Mesothelial cell of epicardium (in vitro differentiated cells): ENCODE measurements at places on chromosomes 7 and 10. TPM values are rescaled to one million over a fixed set of nuclear protein-coding genes. Genes with fewer than 3 reads are reported as not detected.

The IL2RA gene
- total RNA-seq, result not detected in 3 replicates

The CYCS gene
- 46.8 to 51.6 TPM (median 48.2 TPM) in 3 replicates for total RNA-seq

The CUZD1 gene
- total RNA-seq, result not detected in 3 replicates

The AS3MT gene
- 8.7 to 12.8 TPM (median 8.7 TPM) in 3 replicates for total RNA-seq

The HABP2 gene
- 0.13 TPM in 1 of 3 replicates, not detected in the others for total RNA-seq

The BBIP1 gene
- total RNA-seq, result 16.3 to 18.6 TPM (median 16.5 TPM) in 3 replicates

GRCh38 chr7:99473315-99473596, 566 bp downstream of the ZNF789 start:
- peak overlapping the region; percentile 91 for H3K4me3 ChIP-seq
- peak overlapping the region; percentile 95 for H3K27ac ChIP-seq
- peaks cover 9% of the 10 kb centered on the region for H3K4me1 ChIP-seq
- peaks cover 17% of the 10 kb centered on the region for H3K27me3 ChIP-seq
- no peak for DNase-seq
- H3K36me3 ChIP-seq, result peaks cover 9% of the 10 kb centered on the region

DNA sequence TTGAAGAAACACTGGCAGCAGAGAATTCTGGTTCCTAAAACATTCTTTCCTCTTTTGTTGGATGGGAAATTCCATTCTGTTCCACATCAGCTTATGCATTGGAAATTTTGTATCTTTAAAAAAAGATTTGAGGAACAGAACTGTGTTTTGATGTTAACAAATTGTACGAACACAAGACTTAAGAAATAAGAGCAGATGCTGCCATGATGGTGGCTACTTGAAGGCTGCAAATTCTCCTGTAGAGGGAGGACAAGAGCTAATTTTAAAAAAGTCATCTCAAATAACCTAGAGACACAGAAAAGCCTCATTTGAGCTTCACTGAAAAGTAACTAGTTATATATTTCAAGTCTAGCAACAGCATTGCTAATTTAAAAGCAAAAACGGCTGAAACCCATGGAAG, 29.8 kb downstream of the NDUFB2 start:
- no peaks in the 10 kb centered on the region for H3K4me1 ChIP-seq
- H3K36me3 ChIP-seq, result peaks cover 7% of the 10 kb centered on the region
- H3K27ac ChIP-seq, result no peak overlapping the region
- H3K27me3 ChIP-seq, result no peaks in the 10 kb centered on the region
- DNase-seq, result no peak

DNA sequence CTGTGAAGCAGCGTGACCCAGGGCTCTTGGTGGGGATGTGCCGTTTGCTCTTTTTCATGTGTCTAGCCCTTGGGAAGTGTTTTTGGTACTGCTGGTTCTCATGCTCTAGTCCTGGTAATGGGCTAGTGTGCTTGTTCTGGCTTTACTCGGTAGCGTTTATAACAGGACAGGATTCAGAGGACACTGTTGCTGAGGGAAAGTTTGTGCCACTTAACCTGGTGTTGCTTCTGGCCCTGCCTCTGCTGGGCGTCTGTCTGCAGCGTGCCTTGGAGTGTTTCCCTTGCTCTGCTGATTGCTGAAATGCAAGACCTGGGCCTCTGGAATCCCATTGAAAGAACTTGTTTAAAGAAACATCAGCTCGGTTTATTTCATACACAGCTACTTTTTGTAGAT, 35.0 kb downstream of the INPP5A start:
- no peak overlapping the region for H3K27ac ChIP-seq
- no peaks in the 10 kb centered on the region for H3K27me3 ChIP-seq
- DNase-seq, result no peak
- no peaks in the 10 kb centered on the region for H3K36me3 ChIP-seq
- no peak overlapping the region for H3K4me3 ChIP-seq

GRCh38 chr7:156962145-156962544, 12.6 kb downstream of the NOM1 start:
- no peaks in the 10 kb centered on the region for H3K4me1 ChIP-seq
- no peaks in the 10 kb centered on the region for H3K27me3 ChIP-seq
- DNase-seq, result no peak
- no peak overlapping the region for H3K4me3 ChIP-seq
- H3K36me3 ChIP-seq, result peaks cover 44% of the 10 kb centered on the region

DNA sequence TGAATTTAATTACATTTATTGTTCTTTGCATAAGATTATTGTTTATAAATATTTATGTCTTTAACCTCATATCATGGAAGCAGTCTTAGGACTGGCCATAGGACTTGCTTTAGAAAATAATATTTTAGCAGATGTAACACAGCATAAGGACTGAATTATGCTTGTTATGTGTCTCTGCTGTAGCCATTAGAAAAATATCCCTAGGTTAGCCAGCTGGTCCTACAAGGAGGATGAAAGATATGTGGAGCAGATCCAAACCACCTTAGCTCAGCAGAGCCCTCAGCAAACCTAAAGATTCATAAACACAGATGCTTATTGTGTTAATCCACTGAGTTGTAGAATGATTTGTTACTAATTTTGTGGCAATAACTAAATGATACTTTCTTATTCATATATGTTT, 166.0 kb upstream of the COL1A2 start:
- peaks cover 5% of the 10 kb centered on the region for H3K4me1 ChIP-seq
- H3K27me3 ChIP-seq, result peaks cover under 1% of the 10 kb centered on the region
- no peak for DNase-seq
- no peaks in the 10 kb centered on the region for H3K36me3 ChIP-seq
- no peak overlapping the region for H3K4me3 ChIP-seq

DNA sequence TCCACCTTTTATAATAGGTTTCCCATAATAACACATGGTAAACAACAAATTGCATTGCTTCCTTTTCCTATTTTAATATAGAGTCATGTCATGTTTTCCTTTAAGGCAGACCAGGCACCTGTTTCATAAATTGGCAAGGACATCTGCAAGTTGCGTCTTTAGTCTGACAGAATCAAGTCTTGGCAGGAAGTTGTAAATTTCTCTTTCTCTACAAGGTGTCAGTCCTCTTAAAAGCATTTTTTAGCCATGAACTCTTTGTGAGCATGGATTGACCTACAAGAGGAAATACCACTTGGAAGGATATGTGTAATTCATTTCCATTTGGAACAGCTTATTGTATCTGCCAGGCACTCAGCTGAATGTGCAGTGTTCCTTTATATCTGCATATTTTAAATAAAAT, 176.8 kb downstream of the PRKG1 start:
- DNase-seq, result no peak
- H3K4me3 ChIP-seq, result no peak overlapping the region
- no peaks in the 10 kb centered on the region for H3K36me3 ChIP-seq
- H3K27ac ChIP-seq, result no peak overlapping the region
- H3K27me3 ChIP-seq, result no peaks in the 10 kb centered on the region

- peaks cover 13% of the 10 kb centered on the region for H3K36me3 ChIP-seq
- no peaks in the 10 kb centered on the region for H3K27me3 ChIP-seq
- H3K4me1 ChIP-seq, result peaks cover 8% of the 10 kb centered on the region
- H3K4me3 ChIP-seq, result no peak overlapping the region
Measured at GRCh38 chr7:82839063-82839462, 323.6 kb downstream of the PCLO start.

GRCh38 chr10:70598857-70599295, 3.7 kb downstream of the PRF1 start:
- no peak overlapping the region for H3K4me3 ChIP-seq
- peaks cover 12% of the 10 kb centered on the region for H3K4me1 ChIP-seq
- H3K27ac ChIP-seq, result no peak overlapping the region
